ENCODE measurements at places on chromosomes 11 and 22.

- DNase-seq, result no peak
Observed at GRCh38 chr11:75286826-75287465, 46.4 kb downstream of the TPBGL start.

- DNase-seq, result peak; percentile 63
Observed at GRCh38 chr22:37818409-37819104, 4.6 kb upstream of the GALR3 start.

GRCh38 chr11:27551127-27551526 is 44.6 kb upstream of the LIN7C start:
- no peak for DNase-seq

DNA sequence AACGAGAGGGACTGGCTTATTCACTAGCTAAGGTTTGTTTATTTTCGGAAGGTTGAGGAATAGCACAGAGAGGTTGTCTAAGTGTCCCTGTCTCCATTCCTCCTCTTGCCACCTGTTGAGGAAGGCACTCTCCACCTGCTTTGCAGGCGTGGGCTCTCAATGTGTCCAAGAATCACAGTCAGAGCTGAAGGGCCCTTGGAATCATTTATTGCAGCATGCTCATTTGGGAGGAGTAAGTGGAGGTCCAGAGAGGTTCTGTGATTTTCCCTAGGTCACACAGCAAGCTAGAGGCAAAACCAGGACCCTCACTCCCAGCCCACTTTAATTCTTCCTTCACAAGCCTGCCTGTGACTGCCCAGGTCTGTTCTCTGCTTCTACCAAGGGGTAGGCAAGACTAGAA is 21.3 kb downstream of the ZBTB16 start:
- no peak for DNase-seq

DNA sequence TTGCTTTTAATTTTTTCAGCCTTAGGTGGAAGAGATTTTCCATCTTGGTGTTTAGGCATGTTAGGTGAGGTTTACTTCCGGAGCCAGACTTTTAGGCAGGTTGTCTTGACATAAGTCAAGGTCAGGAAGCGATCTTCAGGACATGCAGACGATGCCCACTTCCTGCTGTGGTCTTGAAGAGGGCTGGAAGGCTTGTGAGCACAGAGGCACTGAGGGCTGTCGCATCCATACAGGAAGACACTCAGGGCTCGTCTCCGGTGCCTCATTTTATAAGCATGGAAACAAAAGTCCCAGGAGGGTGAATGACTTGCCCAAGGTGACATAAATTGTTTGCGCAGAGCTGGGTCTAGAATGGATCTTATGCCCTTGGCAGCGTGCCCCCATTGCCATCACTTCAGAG is 30.8 kb downstream of the MARK2 start:
- DNase-seq, result no peak

- no peak for DNase-seq
Observed at GRCh38 chr11:103862094-103862801, 174.2 kb upstream of the DDI1 start.

GRCh38 chr22:44648821-44649565 is 53.0 kb upstream of the PRR5 start:
- peak; percentile 84 for DNase-seq

- DNase-seq, result no peak
Observed at GRCh38 chr11:9049959-9050358, 41.4 kb downstream of the SCUBE2 start.

- DNase-seq, result no peak
Observed at GRCh38 chr22:39287076-39287725, 32.2 kb downstream of the RPL3 start.

- DNase-seq, result no peak
Observed at GRCh38 chr11:28736256-28736655, 628.1 kb downstream of the METTL15 start.

GRCh38 chr22:26573026-26573662 is 16.8 kb downstream of the TPST2 start:
- no peak for DNase-seq

GRCh38 chr11:17813391-17814059 is 78.9 kb downstream of the KCNC1 start:
- no peak for DNase-seq

GRCh38 chr22:32558681-32559355 is 84.2 kb downstream of the FBXO7 start:
- DNase-seq, result peak; percentile 91
